Right kidney (tissue), 9 donors: ENCODE measurements at places on chromosomes 11 and 22.

- no peak for DNase-seq
These were observed 92.9 kb downstream of the MORC2 start for GRCh38 chr22:30875481-30876215.

- DNase-seq, result no peak
These were observed 49.1 kb upstream of the MTNR1B start for GRCh38 chr11:92920331-92920730.

DNA sequence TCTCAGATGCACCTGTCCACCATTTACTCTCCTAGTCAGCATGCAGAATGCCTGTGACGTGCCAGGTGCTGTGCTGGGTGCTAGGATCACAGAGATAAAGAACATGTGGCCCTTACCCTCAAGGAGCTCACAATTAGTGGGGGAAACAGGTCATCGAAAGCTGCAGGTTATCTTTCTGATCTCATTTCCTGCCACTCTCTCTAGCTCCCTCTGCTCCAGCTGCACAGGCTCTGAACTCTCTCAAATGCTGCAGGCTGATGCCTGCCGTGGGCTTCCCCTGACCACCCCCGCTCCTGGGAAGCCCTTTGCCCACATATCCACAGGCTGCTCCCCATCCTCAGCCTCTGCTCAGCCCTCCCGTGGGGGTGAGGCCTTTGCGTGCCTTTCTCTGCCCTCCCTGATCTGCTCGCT, 29.6 kb downstream of the SHANK3 start:
- no peak for DNase-seq

GRCh38 chr11:102488208-102488607, 35.6 kb upstream of the TMEM123 start:
- no peak for DNase-seq

GRCh38 chr11:134119094-134119493, 50.2 kb downstream of the JAM3 start:
- DNase-seq, result no peak

DNA sequence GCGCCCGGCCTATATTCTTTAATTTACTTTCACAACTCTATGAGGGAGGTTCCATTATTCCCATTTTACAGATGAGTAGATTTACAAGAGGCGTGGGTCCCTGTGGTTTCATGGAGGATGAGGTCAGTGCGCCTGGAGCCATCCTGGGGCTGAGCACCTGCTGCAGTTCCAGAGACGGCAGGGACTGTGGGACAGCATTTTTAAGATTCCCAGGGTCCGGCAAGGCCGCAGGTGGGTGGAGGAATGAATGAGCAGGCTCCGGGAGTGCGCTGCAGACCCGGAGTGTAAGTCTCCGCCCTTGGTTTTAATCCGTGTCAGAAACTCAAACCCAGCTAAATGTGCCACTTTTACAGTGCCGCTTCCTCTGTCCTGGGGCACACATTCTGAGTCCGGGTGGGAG, 4.1 kb upstream of the CHRM1 start:
- DNase-seq, result no peak

DNA sequence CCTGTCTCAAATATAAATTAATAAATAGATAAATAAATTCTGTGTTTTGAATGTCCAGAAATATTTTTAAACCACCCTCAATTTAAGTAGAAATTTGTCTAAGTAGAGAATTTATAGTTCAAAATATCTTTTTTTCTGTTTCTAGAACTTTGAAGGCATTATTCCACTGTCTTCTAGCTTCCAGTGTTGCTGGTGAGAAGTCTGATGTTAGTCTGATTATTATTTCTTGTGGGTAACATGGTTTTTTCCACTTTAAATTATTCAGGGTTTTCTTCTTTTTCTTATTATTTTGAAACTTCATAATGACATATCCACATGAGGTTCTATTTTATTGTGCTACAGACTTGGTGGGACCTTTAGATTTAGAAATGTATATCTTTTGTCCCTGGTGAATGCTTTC, 46.4 kb upstream of the HEPHL1 start:
- no peak for DNase-seq

- DNase-seq, result no peak
These were observed 209.5 kb downstream of the NTM start for GRCh38 chr11:131579932-131580387.

DNA sequence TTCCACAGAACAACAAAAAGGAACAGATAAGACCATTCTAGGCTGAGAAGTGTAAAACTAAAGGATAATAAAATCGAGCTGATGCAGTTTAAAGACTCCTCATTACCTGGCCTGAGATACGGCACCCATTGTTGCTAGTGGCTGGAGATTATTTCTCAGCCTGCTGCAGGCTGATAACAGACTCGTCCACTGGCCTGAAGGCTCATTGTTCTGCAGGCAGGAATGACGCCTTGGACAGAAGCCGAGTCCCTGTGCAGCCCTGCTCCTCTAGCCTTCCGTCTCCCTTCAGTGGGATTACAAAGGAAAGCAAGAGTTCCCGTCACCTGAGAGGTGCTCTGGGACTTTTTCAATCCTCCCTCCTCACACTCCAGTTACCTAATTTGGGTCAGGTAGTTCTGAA, 1065.3 kb downstream of the OPCML start:
- DNase-seq, result no peak

DNA sequence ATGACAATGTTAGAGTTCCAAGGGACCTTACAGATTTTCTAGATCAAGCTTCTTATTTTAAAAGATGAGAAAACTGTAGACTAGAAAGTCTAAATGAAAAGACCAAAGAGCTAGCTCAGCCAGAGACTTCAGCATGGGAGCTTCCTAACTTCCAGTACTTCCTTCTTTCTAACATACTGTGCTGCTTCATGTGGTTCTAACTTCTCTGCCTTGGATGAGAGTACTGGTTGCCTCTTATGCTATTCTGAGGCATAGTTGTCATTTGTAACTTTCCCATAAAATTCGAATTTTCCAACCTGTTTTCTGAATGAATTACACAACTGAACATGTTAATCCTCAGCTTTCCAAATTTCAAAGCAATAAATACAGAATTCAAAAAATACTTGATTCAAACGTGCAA, 1.8 kb downstream of the MTMR2 start:
- no peak for DNase-seq

DNA sequence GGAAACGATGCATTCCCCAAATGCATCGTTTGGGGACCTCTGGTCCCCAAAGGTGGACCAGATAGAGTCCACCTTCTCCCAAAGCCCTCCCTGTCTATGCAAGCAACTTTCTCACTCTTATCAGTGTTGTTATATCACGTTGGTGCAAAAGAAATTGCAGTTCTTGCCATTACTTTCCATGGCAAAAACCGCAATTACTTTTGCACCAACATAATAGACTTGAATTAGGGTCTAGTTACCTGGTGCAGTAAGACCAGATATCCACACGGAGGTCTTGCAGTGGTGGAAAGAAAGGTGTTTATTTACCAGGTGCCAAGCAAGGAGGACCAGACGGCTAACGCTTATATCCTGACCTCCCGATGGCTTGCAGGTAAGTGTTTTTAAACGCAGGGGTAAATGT, 129.0 kb downstream of the MIAT start:
- DNase-seq, result no peak

DNA sequence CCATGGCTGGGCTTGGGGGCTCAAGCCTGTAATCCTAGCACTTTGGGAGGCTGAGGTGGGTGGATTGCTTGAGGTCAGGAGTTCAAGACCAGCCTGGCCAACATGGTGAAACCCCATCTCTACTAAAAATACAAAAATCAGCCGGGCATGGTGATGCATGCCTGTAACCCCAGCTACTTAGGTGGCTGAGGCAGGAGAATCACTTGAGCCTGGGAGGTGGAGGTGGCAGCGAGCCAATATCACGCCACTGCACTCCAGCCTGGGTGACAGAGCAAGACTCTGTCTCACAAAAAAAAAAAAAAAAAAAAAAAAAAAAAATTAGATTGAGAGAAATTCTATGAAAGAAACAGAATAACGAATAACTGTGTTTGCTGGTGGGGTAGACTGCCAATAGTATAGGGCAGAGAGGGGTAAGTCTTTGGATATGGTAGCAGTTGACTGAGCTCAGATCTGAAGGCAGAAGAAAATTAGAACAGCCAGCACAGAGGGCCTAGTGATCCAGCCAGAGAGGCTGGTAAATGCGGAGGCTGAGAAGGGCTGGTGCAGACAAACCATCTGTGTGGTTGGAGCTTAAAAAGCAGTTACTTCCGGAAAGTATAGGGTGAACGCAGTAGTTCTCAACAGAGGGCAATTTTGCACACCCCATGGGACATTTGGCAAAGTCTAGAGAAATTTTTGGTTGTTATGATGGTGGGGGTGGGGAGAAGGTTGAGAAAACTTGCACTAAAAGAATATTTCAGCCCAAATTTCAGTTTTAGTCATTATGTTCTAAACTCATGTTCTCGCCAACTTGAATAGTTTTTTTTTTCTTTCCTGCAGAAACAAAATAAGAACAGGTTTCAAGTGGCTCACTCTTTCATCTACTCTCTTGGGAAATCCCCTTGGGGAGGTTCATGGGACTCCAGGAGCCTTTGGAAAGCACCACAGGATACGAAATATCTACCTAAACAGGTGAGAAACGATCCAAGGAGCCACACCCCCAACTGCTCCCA, 1.6 kb upstream of the HORMAD2 start:
- DNase-seq, result no peak
